ENCODE measurements at places on chromosomes 3 and 15. TPM values are rescaled to one million over a fixed set of nuclear protein-coding genes. Genes with fewer than 3 reads are reported as not detected.

The TEX55 gene
- total RNA-seq, result not detected

The MYO5C gene
- 6.9 TPM for total RNA-seq

The SMCO1 gene
- not detected for total RNA-seq

The PIGB gene
- 14.8 TPM for total RNA-seq

The SNX22 gene
- 1.3 TPM for total RNA-seq

The FANCD2 gene
- 17.9 TPM for total RNA-seq

The A4GNT gene
- total RNA-seq, result not detected

The GP5 gene
- not detected for total RNA-seq
